ENCODE measurements at places on chromosomes 1 and 21.

- DNase-seq = no peak
Observed at GRCh38 chr1:162141281-162142054, 72.0 kb downstream of the NOS1AP start.

DNA sequence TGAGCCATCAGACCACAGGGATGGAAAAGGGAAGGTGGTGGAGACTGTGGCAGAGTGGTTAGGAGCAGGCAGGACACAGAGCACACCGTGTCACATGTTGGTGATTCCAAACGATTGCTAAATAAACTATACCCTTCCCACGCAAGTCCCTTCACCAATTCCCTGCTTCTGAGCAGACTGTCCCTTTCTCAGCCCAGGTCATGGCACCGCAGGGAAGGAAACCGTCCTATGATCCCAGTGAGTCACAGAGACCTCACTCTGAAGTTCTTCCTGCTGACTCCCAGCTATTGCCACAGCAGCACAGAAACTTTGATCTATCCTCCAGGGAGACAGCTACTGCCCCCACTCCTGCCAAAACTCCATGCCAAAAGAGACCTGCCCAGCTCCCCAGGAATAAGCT lies 19.2 kb downstream of the RIMS3 start:
- DNase-seq = no peak

- DNase-seq = no peak
Observed at GRCh38 chr21:28393279-28393678, 599.4 kb downstream of the LTN1 start.

- no peak for DNase-seq
Observed at GRCh38 chr1:77014073-77014788, 147.0 kb downstream of the ST6GALNAC5 start.

DNA sequence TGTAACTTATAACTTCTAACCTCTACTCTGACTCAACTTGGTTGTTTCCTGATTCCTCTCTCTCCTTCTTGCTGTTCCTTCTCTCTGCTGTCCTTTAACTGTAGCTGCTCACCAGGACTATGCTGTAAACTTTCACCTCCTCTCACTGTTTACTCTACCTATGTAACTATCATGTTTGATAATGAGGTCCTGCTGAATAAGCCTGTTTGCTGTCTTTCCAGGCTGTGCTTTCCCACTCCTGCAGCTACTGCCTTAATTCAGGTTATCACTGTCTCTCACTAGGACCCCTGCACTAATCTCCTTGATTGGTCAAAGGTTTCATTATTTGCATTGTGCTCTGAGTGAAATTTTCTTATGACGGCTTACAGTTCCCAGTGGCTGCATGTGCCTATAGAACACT lies 633.9 kb upstream of the PTBP2 start:
- DNase-seq = no peak
